ENCODE measurements at places on chromosomes 3 and 15. TPM values are rescaled to one million over a fixed set of nuclear protein-coding genes. Genes with fewer than 3 reads are reported as not detected.

Gene OXTR
- 0.53 TPM for total RNA-seq

Gene TMEM212
- total RNA-seq: 0.09 TPM

Gene MESP1
- total RNA-seq: 0.75 TPM

Gene TJP1
- total RNA-seq: 36.0 TPM

Gene EXD1
- not detected for total RNA-seq

Gene GNAT1
- not detected for total RNA-seq

Gene BUB1B
- total RNA-seq: 11.8 TPM

Gene MCF2L2
- 0.35 TPM for total RNA-seq

Gene GREM1
- 1.3 TPM for total RNA-seq

Gene RMDN3
- total RNA-seq: 12.7 TPM

Gene CPB1
- total RNA-seq: 2.4 TPM

Gene SATB1
- total RNA-seq: 29.0 TPM

Gene SLC28A2
- total RNA-seq: not detected

Gene FOXB1
- total RNA-seq: not detected

Gene SHC4
- 2.0 TPM for total RNA-seq

Gene CHRM5
- total RNA-seq: not detected

Gene SPSB4
- 13.1 TPM for total RNA-seq

Gene TMCO5A
- not detected for total RNA-seq

Gene GOLGA8M
- total RNA-seq: 0.53 TPM

Gene SOX14
- total RNA-seq: not detected

Gene DUOXA2
- not detected for total RNA-seq

Gene ST3GAL6
- 5.8 TPM for total RNA-seq

Gene FRMD4B
- total RNA-seq: 19.1 TPM

Gene SEMA4B
- 2.1 TPM for total RNA-seq

Gene CLRN1
- 0.18 TPM for total RNA-seq

Gene TEX55
- total RNA-seq: not detected

Gene MOBP
- not detected for total RNA-seq

Gene FAM3D
- 0.09 TPM for total RNA-seq

Gene UBA7
- 23.3 TPM for total RNA-seq

Gene GOLGA8T
- 0.27 TPM for total RNA-seq

Gene CLDN18
- not detected for total RNA-seq

Gene ANKRD34C
- under 0.01 TPM for total RNA-seq

Gene NR2E3
- total RNA-seq: 3.4 TPM

Gene CTXND1
- total RNA-seq: 0.44 TPM

Gene CIB1
- total RNA-seq: 13.2 TPM

Gene STAC
- 36.5 TPM for total RNA-seq

Gene ALG1L2
- total RNA-seq: 0.40 TPM

Gene CTXN2
- not detected for total RNA-seq

Gene PCYT1A
- total RNA-seq: 34.7 TPM

Gene MED12L
- total RNA-seq: 11.7 TPM

Gene CCDC191
- 2.3 TPM for total RNA-seq

Gene LRRK1
- 4.5 TPM for total RNA-seq

Gene GOLGA6B
- total RNA-seq: not detected

Gene LYZL4
- total RNA-seq: not detected
